ENCODE measurements at places on chromosomes 1 and 21.

- DNase-seq = peak; percentile 5
Observed at GRCh38 chr1:21913763-21914162, 23.3 kb downstream of the HSPG2 start.

- DNase-seq = no peak
Observed at GRCh38 chr1:243623841-243624240, 226.2 kb downstream of the AKT3 start.

GRCh38 chr1:167409183-167409582 is 109.1 kb downstream of the CD247 start:
- DNase-seq = no peak

DNA sequence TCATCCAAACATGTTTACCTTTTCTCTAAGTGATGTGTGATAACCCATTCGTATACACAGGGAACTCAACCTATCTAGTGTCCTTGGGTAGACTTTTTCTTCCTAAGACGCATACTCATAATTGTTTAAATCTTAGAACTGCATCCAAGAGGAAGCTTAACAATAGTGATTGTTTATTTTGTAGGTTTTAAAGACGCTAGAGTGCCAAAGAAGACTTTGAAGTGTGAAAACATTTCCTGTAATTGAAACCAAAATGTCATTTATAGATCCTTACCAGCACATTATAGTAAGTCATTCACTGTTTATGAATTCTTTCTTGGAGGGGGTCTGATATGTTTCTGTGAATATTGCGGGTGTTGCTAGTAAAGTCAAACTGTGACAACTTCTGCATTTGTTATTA is 25.4 kb downstream of the PLA2G4A start:
- DNase-seq = no peak

DNA sequence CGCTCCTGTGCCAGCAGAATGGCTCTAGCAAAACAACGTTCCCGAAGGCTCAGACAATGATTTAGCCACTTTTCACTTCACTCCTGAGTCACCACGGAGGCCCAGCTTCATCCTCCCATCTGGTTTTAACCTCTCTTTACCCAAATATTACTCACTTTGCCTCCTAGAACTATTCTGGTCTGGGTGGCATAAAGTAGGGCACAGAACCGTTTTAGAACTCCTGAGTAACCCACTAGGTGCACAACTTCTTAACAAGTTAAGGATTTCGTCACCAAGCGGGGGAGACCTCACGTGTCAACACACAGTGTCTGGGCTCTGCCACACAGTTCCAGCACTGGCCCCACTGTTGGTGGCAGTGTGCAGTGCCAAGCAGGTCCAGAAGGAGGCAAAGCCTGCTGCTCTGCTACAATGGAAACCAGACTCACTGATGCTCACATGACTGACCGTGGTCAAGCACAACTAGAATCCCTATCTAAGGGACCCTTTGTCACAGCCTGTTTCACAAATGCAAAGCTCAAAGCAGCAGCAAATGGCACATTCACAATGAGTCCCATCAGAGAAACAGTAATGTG is 121.7 kb downstream of the SIPA1L2 start:
- DNase-seq = no peak

DNA sequence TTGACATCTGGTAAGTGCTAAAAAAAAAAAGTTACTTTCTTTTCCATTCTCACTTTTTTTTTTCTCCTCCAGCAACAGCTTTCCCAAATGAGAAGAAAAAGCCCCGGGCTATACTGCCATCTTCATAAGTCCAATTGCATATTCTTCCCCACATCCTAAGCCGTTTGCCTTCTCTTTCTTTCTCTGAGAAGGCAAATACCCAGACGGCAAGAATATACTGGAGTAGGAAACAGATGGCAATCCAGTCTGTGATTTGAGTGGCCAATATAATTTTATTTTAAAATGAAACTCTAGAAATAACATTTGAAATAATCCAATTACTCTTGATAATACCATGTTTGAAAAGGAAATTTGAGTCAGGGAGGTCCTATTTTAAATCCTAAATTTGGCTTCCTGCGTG is 44.6 kb upstream of the GREM2 start:
- DNase-seq = no peak

GRCh38 chr1:228005511-228006033 is 1.2 kb upstream of the WNT3A start:
- DNase-seq = no peak

- no peak for DNase-seq
Observed at GRCh38 chr21:23026878-23027277, 2028.7 kb downstream of the NCAM2 start.

- DNase-seq = no peak
Observed at GRCh38 chr1:228456252-228457016, 30.7 kb upstream of the RNF187 start.

GRCh38 chr1:175839779-175840669 is 96.6 kb upstream of the TNR start:
- DNase-seq = no peak

- no peak for DNase-seq
Observed at GRCh38 chr1:28229996-28230395, 2.8 kb downstream of the DNAJC8 start.

- no peak for DNase-seq
Observed at GRCh38 chr21:44415073-44416025, 40.0 kb upstream of the LRRC3 start.
